ENCODE measurements at places on chromosomes 5 and 9.

- no peak for DNase-seq
These were observed 274.2 kb upstream of the TARS1 start for GRCh38 chr5:33166522-33166921.

GRCh38 chr9:20358207-20358606 lies 264.1 kb downstream of the MLLT3 start:
- DNase-seq, result no peak

GRCh38 chr5:6535594-6535993 lies 86.9 kb downstream of the UBE2QL1 start:
- DNase-seq, result no peak

GRCh38 chr9:13705918-13706317 lies 426.4 kb upstream of the MPDZ start:
- DNase-seq, result peak; percentile 43

- DNase-seq, result peak; percentile 40
These were observed 923 bp downstream of the RECK start for GRCh38 chr9:36037549-36038122.

DNA sequence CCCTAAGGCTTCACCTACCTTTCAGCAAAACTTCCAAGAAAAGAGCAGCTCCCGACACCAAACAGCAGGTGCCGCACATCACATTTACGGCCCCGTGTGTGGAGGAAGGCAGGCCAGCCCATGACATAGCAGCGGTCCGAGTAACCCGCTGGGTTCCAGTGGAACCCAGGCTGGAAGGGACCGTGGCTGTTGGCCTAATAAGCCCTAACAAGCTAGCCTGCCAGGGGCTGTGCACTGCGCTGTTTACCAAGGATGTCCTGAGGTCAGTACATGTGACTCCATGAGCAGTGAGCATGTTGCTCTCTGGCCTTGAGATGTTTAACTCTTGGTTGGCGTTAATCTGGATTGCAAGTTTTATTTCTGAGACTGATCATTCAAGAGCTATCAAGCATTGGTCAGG lies 131.5 kb downstream of the FSTL4 start:
- DNase-seq, result no peak

- DNase-seq, result peak; percentile 32
These were observed 31.7 kb upstream of the PRXL2C start for GRCh38 chr9:96686638-96687335.

GRCh38 chr5:73274881-73275663 lies 102.1 kb downstream of the TMEM174 start:
- no peak for DNase-seq

DNA sequence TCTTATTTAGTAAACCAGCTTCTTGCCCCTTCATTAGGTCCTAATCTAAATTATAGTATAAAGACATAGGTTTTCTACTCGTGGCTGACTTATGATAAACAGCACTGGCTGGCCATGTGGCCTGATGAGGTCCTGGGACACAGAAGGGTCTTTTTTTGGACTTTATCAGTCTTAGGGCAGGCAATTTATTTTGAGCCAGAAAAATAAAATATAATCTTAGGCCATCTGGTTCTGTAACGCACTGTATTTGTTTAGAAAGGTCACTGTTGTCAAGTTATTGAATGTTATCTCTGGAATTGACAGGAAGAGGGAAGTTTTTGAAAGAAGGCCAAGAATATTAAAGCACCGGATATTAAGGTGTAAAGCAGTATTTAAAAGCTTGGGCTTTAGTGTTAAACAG lies 53.9 kb downstream of the RFX3 start:
- no peak for DNase-seq

DNA sequence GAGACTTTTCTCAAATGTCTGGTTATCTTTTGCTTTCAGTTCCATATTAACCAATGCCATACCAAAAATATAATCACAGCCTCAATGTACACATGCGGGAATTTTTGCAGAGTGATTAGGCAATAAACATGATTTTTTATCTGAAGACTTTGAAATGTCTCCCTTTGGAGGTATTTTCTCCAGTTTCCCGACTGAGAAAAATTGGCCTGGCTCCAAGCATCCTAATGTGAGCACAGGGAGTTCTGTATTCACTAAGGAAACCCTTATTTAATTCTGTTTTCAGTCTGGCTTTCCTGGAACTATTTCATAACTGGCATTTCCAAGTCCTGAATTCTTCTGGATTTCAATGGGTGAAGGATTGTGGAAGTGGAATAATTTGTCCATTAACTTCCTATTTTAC lies 8.5 kb downstream of the HCN1 start:
- no peak for DNase-seq

DNA sequence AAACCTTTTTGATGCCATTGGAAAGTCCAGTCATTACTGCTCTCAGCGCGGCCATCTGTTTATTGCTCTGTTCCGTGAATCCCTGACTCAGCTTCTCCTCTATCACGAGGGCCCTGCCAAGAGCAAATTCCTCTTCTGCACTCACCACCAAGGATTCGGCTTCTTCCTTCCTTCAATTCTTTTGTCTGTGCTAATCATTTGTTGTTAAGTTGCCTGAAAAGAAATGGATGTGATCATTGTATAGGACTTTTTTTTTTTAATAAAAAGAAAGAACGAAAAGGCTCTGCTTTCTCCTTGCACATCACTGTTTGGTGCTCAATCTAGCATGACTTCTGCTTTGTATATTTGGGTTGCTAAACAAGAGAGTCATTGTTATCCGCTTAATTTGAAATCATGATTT lies 128.7 kb upstream of the PIK3R1 start:
- DNase-seq, result no peak

DNA sequence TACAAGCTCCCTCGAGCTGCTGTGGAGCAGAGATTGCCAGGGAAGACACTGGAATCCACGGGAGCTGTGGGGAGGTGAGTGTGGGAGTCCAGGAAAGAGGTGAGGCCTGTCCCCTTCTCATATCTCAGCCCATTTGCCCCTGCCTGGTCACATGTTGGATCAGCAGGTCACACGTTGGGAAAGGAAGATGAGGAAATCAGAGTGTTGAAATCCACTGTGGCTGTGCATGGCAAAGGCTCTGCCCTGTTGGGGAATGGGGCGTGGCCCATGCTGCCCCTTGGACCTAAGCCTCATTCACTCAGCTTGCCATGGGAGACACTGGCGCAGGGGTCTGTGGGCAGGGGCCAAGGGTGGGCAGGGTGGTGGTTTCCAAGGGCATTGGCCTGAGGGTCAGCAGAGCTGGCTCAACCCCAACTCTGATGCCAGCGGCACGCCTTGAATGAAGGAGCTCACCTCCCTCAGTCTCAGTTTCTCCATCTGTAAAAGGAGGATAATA lies 85.4 kb upstream of the CPEB4 start:
- no peak for DNase-seq

- DNase-seq, result no peak
These were observed 15.8 kb downstream of the CLPTM1L start for GRCh38 chr5:1329111-1329579.

DNA sequence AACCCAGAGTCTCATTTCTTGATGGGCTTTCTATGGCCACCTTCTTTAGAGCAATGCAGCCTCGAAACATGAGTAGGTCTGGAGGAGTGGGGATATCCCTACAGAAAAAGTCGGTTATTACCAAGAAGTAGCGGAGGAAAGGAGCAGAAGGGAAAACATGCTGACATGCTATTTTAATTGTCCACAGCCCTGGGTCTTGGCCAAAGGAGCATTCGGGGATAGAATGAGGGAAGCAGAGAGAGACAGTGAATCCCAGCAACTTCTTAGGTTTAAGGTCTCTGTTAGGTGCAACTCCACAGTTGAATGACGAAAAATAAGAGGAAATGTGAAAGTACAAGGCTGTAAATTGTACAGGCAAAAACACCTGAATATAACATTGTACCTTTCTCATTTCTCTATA lies 506.7 kb upstream of the CDH18 start:
- no peak for DNase-seq

GRCh38 chr9:131747352-131747751 lies 7.5 kb upstream of the RAPGEF1 start:
- DNase-seq, result peak; percentile 70

DNA sequence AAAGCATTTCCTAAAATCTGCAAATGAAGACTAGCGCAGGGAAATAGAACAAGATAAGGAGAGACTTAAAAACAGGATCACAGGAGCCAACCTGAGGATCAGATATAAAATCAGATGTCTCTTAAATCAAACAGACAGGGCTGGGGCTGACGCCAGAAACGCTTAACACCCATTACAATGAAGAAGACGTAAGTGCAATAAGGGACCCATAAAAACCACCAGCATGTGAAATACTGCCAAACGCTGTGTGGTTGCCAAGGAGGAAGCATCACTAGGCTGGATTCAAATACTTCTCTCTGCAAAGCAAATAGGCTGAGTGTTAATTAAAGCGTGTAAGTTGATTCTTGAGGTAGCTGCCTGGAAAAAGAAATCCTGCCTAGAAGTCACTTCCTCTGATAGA lies 74.4 kb upstream of the ATP10B start:
- no peak for DNase-seq

- no peak for DNase-seq
These were observed 64.7 kb downstream of the BRINP1 start for GRCh38 chr9:119304555-119304954.

DNA sequence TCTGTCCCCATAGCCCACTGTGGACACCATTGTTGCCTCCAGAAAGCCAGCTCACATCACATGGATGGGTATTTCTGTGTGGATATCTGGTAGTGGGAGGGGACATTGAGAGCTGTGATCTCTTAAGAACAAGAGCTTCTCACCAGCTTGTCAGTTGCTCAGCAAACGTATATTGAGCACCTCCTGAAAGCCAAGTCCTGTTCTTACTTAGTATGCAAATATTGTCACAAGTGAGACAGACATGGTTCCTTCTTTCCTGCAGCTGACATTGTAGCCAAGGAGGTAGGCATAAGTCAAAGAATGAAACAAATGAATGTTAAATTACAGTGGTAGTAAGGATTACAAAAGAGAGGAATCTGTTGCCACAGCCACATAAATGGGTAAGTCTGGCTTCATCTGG lies 3.8 kb downstream of the TCOF1 start:
- DNase-seq, result no peak

DNA sequence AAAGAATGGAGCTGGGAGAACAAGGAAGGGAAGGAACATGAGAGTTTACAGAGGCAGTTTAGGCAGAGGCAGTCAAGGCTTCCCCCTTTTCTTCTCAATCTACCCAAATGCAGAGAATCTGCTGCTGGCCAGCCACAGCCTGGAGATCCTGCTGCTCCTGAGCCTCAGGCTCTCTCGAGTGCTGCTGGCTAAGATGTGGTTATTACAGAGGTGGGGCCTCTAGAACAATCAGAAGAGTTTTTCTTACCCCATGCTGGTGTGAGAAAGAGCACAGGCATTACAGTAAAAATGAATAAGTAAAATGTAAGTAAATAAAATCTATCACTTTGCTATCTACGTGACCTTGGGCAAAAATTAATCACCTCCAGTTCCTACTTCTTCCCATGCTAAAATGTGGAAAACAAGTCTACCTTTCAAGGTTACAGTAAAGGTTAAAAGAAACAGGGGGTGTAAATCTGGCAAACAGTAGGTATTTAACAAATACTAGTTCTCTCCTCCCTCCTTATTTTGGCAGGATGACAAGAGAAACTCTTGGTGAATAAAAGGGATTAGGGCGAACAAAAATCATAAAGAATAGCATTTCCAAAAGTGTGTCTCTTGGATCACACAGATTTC lies 31.1 kb downstream of the FBXW11 start:
- no peak for DNase-seq

- no peak for DNase-seq
These were observed 34.1 kb downstream of the BNIP1 start for GRCh38 chr5:173178369-173178910.

DNA sequence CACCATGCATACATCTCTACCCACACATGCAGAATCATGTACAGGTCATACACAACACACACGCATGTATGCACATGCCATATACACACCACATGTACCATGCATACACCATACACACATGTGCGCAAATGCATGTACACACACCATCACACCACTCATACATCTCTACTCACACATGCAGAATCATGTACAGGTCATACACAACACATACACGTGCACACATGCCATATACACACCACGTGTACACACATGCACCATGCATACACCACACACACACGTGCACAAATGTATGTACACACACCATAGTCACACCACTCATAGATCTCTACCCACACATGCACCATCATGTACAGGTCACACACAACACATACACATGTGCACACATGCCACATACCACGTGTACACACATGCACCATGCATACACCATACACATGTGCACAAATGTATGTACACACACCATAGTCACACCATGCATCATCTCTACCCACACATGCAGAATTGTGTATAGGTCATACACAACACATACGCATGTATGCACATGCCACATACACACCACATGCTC lies 14.0 kb downstream of the GRIN1 start:
- no peak for DNase-seq

GRCh38 chr9:129868872-129869486 lies 33.7 kb downstream of the USP20 start:
- DNase-seq, result no peak

DNA sequence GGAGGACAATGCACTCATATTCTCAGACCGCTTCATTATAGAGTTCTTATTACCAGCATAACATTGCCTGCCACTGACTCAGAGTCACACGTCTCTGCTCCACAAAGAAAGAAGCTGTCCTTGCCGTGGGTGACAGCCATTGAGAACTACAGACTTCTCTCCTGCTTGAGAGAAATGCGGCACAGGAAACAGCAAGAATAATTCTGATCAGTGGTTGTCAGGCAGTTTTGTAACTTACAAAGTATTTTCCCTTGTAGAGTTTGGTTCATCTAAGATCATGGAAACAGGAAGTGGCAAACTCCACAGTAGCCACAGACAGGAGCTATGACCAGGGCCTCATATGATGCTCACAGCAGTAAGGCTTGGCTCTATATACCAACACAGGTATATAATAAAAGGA lies 47.0 kb downstream of the KCNV2 start:
- no peak for DNase-seq

DNA sequence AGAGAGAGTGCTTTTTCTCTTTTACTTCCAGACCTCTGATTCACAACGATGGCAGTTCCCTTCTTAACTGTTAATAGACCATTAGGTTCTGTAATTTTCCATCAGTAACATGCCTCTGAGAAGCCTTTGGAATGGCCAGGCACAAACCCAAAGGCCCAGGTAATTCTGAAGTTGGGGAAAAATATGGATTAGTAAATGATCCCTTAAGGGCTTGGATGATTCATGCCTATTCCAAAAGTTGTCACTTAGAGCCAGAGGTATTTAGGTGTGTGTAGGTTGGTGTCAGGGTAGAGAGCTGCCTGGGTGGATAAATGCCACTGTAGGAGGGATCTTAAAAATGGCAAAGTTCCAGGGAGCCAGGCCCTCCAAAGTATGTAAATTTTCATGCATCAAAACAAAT lies 228.8 kb downstream of the PLK2 start:
- no peak for DNase-seq

Measured in SK-N-DZ (cell line).